NCI-H1092 treated with DMSO at 0.1 percent for 48 hours (cell line): ENCODE measurements at places on chromosomes 16 and 17.
A peak's percentile ranks its signal among the peaks of the same experiment; 100 is the strongest.

- DNase-seq, result no peak
Measured at GRCh38 chr17:47291242-47291873, 32.4 kb upstream of the EFCAB13 start.

- DNase-seq, result no peak
Measured at GRCh38 chr16:68643847-68644246, 1.3 kb upstream of the CDH3 start.

GRCh38 chr16:28139530-28139929, 72.2 kb downstream of the XPO6 start:
- no peak for DNase-seq

GRCh38 chr16:57527027-57527426, 9.3 kb downstream of the CCDC102A start:
- no peak for DNase-seq

DNA sequence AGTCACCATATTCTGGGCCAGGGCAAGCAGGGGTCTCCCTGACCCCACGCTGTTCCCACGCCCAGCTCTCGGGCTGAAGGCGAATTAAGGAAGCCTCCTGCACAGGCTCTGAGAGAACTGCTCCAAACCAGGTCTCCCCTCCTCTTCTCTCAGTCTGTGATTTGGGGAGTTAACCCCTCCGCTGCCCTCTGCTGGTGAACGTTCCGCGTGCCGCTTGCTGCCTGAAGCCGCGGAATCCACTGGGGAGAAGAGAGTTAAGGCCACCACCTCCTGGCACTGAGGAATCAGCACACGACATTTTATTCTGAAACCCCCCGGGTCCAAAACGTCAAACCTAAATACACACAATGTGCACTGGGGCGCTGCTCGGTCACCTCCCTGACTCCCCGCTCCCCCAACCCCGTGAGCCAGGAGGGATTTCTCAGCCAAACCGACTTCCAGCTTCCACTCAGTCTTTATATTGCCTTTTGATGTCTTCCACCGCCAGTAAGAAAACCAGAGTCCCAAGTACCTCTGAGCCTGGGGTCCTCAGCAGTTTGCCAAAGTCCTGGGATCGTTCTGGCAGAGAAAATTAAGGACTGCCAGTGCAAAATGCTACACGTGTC, 54.4 kb upstream of the RCVRN start:
- DNase-seq, result no peak

- DNase-seq, result peak; percentile 42
Measured at GRCh38 chr16:19874851-19875546, 9.6 kb downstream of the GPRC5B start.

DNA sequence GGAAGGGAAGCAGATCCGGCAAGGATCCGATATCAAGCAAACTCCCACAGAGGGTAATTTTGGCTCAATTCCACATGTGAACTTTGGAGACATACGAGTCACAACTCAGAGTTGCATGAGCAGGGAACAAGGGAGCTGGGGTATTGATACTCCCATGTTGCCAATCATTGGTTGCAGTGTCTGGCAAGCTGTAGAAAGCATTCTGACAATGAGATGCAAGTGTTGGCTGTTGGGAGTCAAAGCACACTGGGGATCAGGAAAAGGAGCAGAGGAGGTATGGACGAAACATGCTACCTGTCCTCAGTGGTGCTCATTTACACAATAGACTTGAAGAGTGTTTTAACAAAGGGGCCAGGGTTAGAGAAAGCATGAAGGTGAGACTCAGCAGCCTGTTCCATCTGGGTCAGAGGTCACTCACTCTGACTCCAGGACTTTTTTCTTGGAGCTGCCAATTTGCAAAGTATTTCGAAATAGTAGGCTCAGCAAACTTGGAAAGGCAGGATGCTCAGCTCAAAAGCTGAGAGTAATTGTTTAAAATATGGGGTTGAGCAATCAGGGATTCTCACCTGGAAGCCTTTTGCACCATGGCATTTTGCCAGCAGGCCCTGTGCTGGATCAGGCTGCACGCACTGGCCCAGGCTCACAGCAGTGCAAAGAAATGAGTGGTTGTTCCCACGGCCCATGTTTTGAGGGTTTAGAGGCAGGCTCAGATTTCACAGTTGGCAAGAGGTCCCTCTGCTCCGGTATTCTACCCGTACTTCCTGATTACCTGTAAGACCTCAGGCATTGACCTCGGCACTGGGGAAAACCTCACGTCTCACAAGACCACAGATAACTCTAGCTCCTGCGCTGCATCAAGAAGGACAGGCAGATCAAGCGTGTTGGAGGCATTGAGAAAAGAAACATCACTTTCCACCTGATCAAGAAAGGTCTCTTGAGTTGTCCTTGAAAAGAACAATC, 17.6 kb upstream of the NKD1 start:
- no peak for DNase-seq

- DNase-seq, result no peak
Measured at GRCh38 chr17:35660902-35661301, 70.5 kb upstream of the RASL10B start.

DNA sequence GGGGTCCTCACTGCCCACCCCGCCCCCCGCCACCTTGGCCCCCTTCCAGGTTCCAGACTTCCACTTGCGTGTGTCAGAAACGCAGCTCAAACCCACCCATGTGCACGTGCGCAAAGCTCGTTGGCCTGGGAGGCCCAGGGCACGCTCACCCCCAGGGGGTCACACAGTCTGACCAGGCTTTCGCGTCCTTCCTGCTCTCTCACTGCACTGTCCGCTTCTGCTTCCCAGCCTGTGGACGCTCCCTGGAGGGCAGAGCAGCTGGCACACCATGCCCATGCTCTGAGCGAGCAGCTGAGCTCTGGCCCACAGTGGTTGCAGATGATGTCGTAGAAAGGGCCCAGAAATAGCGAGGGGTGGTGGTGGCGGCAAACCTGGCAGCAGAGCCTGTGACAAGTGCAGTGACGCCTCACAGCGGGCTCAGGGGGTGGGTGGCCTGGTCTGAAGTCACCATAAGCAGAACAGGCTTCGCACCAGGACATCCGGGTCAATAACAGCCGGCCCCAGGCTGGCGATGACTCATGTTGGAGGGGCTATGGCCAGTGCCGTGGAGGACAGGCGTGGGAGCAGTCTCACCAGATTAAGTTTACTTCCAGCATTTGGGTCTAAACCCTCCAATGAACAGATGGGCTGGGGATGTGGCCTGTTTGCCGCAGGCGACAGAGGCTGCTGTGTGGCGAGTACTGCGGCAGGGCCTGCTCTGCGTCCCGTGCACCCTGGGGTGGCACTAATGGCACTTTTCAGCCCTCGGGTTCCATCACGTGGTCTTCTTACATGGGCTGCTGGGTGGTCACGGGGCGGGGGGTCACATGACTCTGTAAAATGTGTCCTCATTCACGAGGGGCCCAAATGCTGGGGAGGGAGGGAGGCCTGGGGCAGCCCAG, 49.0 kb downstream of the NT5M start:
- DNase-seq, result no peak

- DNase-seq, result no peak
Measured at GRCh38 chr17:50499721-50500120, 8.5 kb upstream of the MYCBPAP start.

DNA sequence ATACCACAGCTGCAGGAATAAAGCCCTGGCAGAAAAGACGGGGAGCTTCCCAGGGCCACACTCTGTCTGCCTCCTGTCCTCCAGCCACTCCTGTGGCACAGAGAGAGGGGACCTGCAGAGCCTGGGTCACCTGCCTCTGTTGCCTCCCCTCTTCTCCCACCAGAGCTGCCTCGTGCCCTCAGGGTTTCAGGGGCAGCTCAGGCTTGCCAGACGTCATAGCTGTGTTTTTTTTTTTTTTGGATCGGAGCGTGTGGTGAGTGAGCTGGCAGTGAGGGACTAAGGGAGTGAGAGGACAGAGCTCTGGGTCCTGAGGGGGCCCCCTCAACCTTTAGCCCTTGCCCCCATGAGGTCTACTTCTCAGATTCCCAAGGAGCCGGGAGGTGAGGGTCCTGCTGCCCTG, 2.1 kb downstream of the PIK3R6 start:
- DNase-seq, result no peak
